ENCODE measurements at places on chromosomes 5 and 9.

DNA sequence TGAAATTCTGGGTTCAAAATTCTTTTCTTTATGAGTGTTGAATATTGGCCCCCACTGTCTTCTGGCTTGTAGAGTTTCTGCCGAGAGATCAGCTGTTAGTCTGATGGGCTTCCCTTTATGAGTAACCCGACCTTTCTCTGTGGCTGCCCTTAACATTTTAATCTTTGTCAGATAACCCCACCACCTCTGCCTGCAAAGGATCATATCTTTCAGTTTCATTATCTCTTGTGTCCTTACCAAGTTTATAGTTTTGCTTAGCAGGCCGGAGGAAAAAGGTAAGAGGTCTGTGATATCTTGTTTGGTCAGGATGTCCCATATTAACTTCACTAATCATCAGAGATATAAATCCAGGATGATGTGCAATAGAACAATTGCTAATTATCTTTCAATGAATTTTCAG lies 970.2 kb upstream of the TYRP1 start:
- no peak for DNase-seq

- DNase-seq, result no peak
Observed at GRCh38 chr5:1952444-1953099, 69.8 kb upstream of the IRX4 start.

DNA sequence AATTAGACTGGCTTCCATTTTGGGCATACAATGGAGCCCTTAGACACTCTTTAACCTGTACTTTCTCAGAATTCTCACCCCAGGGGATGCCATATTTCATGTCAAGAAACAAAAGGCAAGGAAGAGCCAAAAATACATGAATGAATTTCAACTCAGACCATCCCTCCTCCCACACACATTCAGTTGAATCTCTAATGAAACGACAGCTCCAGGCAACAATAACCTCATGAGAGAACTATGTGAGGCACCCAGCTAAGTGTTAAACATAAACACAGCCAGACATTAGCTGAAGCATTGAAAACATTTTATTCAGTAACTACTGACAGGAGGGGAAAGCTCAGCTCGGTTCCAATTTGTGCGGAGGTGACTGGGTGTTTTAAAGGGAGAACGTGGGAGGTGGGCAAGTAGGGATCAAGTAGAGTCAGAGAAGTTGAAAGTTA lies 1359.1 kb upstream of the CDH9 start:
- no peak for DNase-seq

DNA sequence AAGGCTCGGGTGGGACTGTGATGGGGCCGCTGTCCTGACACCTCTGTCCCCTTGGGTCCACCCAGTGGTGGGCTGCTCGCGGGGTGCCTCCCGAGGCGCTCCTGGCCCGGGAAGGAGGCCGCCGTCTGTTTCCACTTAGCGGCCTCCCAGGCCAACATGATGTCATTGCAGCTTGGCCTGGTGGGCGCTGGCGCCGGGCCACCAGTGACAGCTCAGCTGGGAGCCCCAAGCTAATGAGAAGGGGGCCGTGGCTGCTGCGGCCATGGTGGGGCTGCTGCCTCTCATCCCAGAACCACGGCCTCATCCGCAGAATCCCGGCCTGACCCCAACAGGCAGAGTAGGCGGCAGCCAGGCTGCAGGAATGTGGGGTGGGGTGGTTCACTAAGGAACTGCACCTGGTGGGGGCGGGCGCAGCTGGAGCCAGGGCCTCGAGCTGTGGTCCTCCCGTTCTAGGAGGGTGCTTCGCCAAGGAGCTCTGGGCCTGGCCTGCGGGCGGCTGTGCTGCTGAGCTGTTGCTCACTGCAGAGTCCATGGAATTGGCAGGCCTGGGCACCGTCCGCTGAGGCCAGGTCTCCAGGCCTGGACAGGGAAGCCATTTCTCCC lies 123.5 kb upstream of the COL5A1 start:
- DNase-seq, result no peak

DNA sequence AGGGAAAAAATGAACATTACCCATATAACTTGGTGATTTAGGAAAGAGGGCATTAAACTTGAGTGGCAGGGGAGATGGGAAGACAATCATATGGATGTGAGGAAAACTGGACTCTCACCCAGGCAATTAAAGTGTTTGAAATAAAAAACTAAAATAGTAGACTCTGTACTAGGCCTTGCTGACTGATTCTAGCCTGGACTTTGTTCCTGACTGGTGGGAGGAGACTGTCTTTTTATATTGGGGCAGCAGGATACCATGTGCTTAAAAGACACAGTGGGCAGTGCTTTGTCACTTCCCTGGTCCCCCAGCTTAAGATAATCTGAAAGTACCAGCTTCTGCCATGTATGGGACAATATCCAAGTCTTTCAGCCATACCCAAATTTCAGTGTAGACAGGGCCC lies 107.0 kb downstream of the ACTL7B start:
- no peak for DNase-seq

DNA sequence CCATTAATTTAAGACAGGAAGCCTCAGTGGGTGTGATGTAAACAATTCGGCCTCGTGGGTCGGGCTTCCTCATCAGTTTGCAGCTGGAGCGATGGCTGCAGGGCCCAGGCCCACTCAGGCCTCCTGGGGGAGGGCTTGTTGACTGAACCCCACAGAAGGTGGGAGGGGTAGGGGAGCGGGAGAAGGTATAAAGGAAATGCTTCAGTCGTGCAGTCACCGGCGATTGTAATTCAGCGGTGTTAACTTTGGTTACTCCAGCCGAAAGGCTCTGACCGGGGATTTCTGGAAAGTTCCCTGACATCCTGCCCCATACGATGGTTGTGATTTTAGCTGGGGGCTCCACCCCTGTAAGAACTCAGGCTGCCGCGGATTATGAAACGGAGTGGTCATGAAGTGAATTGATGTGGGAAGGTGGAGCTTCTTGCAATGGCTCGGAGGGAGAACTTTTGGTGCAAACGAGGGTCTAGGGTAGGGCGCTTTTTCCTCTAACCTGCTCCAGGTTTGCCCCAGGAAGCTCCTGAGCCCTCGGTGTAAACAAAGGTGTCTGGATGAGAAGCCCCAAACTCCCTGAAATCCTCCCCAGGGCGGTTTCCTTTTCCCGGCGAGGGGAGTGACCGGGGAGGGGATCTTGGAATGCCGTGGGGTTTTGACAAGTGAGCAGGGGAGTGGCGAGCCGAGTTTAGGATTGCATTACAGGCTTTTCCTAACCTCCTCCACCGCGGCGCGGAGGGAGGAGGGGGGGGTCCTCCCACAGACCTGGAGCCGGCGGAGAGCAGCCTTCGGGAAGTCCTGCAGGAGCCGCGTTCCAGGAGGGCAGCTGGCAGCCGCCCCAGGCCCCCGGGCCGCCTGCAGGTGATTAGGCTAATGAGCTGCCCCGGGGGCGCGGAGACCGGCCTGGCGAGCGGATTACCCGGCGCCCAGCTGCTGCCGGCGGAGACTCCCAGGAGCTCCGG lies 215.5 kb downstream of the PDZD2 start:
- no peak for DNase-seq

Measured in CD4-positive, alpha-beta T cell treated with Interferon gamma for 1 hour (primary cell).